ENCODE measurements at places on chromosomes 2 and 18.

GRCh38 chr2:61196671-61197070, 34.7 kb downstream of the C2orf74 start:
- DNase-seq, result no peak

DNA sequence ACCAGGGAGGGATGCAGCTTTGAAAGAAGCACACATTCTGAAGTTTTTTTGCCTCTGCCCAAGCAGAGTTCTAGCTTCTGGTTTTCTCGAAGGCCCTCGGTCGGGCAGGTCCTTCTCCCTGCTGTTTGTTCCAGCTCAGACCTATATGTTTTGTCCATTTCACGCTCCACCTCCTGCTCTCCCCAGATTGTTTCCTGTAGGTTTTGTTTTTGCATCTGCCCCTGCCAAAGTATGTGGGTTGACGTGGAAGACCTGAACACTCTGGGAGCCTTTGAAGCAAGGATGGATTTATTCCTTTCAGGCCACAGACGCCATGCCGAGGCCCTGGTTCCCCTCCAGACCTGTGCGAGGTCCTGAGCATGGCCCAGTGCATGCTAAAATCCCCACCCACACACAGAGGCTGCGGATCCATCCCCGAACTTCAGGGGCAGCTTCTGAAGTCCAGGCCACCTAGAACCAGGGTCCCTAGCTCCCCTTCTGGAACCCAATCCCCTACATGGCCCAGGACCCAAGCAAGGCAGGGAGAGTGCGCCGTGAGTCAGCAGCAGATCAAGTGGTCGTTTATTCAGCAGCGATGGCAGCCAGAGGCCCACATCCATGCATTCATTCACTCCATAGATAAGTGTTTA, 205.4 kb downstream of the KLHL29 start:
- no peak for DNase-seq

GRCh38 chr2:108629417-108629816, 89.9 kb upstream of the RANBP2 start:
- DNase-seq, result no peak

- no peak for DNase-seq
These were observed 196.4 kb upstream of the TWIST2 start for GRCh38 chr2:238651306-238652052.

DNA sequence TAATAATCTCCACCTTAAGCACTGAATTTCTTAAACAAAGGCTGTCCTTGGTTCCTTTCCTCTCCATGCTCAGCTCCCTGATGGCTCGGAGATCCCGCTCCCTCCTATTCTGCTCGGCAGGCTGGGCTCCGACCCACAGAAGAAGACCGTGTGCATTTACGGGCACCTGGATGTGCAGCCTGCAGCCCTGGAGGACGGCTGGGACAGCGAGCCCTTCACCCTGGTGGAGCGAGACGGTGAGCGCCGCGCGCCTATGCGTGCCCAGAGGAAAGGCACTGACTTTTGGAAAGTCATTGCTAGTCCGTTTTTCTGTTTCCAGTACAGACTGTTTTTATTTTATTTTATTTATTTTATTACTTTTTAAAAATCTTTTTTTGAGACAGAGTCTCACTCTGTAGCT, 9.6 kb downstream of the CNDP2 start:
- DNase-seq, result no peak

GRCh38 chr18:77622009-77622692, 372.5 kb downstream of the GALR1 start:
- DNase-seq, result no peak

- DNase-seq, result no peak
These were observed 367.1 kb upstream of the PIK3C3 start for GRCh38 chr18:41587976-41588375.

DNA sequence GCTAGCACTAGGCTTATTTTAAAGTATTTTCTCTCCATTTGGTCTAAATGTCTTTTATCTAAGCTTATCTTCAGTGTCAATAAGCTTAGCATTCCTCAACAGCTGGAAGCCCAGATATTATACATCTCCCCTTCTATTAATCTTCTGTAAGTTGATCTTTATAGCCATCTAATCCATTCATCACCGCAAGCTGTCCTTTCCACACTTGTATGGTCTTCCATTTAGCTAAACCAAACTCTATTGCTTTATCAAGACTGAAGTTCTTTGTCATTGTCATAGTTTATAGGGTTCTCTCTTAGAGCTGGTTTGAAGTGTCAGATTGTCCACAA, 101.3 kb upstream of the GPR45 start:
- DNase-seq, result no peak

- DNase-seq, result peak; percentile 40
These were observed 10.9 kb downstream of the UXS1 start for GRCh38 chr2:106183101-106183696.

GRCh38 chr2:199760574-199760973, 90.4 kb downstream of the FTCDNL1 start:
- DNase-seq, result no peak

DNA sequence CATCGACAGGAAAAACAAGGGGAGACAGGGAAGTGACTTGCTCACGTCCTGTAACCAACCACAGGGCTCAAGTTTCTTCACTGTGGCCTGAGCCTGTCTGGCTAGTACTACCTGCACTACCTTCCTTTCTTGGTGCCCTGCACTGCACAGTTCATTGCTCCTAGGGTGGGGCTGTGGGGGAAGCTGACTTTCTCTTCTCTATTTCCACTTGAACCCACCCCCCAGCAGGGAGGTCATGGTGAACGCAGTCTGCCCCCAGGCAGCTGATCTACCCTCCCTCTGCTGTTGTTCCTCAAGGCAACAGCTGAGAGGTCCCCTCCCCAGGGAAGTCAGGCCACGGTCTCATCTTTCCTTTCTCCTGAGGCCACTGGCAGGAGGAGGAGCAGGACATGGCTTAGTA, 532.1 kb downstream of the SOX11 start:
- DNase-seq, result peak; percentile 49

DNA sequence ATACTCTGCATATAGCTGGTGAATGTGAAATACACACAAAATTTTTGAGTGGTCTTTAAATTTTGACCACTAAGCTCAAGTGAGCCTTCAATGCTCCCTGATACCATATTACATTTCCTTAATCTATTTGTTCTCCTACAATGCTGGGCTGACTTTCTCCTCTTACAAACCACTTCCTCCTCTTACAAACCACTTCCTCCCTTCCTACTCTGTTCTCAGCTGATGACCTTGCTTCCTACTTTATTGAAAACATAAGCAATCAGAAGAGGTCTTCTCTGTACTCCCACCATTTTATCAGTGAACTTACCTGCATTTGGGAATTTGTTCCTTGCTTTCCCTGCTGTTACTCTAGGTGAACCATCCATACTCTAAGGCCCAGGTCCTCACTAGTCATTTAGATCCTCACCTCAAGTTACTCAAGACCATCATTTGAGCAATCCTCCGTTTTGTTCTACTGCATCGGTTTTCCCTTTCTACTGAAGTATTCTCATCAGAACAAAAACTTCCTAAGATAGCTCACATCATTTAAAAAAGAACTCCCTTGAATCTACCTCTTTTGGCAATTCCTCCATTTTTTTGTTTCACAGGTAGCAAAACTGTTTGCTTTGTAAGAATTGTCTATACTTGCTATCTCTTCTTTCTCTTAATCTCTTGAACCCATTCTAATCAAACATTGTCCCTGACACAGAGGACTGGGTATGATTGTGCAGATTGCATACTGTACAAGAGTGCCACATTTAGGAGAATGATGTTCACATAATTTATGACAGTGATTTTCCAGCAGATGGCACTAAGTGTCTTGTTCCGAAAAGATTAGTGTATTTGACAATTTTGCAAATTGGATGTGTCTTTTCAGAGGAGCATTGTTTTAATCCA, 96.5 kb downstream of the EPB41L5 start:
- no peak for DNase-seq

DNA sequence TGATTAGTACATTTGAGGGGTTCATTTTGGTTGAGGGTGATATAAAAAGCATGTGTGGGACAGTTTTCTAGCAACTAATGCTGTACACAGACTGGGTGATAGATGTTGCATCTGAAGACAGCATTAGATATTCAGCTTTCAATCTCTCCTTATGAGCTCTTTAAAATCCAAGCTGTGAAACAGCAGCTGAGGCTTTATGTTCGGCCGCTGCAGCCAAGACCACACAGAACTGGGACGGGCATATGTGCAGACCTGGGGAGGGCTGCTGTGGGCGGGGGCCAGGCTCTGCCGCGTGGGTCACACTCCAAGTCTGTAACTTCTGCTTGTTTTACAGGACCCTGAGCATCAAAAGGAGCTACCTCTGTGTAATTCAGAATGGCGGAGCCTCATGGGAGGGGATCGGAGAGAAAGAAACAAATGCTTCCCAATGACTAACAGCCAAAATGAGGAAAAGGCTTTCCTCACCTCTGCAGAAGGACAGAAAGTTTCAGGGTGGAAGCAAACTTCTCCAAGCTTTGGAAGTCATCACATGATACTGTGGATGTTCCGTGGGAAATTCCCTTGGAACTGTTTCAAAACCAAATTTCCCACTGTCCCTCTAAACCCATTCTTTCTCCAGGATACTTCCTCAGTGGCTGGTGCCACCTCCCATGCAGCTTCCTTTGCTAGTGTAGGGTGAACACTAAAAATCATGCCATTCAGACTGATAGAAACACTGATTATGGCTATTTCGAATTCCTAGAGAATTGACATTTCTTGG, 711.9 kb upstream of the ID2 start:
- DNase-seq, result no peak

DNA sequence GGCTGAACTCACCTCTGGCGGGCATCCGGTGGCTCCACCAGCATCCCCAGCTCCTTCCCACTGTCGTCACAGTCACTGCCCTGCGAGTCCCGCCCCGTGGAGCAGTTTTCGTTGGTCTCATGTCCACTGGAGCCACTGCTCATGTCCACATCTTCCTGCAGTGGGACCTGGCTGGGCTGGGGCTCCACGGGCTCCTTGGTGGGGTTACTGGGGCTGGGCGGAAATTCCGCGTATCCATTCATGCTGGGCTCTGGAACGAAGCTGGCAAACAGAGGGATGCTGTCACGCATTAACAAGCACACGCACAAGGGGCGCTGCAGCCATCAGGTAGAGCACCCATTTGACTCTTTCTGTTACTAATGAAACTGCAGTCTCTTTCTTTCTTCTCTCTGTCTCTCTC, 10.7 kb downstream of the PER2 start:
- no peak for DNase-seq

GRCh38 chr18:26655525-26656430, 107.4 kb upstream of the KCTD1 start:
- DNase-seq, result peak; percentile 82

DNA sequence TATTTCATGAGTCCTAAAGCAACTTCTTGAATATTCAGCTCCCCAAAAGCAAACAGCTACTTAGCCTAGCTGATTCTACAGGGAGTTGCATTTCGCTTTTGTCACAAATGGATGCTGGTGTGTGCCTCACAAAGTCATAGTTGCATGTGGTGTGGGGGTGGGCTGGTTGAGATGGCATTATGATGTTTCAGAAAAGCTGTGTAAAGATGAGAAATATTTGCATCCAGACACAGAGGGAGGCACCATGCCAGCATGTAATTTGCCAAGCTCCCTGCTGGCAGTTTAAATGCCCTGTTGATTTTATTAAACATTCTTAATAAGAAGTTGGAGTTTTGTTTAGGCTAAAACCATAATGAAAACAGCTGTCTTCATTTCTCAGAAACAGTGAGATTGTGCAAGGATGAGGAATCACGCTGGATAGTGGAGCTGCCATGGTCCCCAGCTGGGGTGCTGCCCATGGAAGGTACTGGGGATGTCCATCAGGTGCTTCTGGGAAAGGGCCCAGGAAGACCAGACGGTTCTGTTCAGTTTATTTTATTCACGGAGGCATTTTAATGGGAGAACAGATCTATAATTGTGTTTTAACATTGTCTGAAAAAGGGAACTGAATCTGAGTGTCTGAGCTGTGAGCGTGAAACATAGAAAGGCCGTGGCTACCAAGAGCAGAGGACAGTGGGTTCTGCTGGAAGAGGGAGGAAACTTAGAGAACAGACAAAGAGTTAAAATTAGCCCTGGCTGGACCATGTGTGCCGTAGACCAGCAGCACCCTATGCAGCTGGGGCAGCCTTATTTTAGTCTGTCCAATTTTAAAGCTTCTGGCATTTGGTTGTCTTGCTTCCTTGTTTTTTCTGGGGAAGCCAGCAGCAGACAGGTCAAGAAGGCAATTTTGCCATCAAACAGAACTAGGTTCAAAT, 177.1 kb downstream of the FAM210A start:
- DNase-seq, result no peak

- DNase-seq, result no peak
These were observed 3.3 kb upstream of the HOXD11 start for GRCh38 chr2:176103742-176104315.

DNA sequence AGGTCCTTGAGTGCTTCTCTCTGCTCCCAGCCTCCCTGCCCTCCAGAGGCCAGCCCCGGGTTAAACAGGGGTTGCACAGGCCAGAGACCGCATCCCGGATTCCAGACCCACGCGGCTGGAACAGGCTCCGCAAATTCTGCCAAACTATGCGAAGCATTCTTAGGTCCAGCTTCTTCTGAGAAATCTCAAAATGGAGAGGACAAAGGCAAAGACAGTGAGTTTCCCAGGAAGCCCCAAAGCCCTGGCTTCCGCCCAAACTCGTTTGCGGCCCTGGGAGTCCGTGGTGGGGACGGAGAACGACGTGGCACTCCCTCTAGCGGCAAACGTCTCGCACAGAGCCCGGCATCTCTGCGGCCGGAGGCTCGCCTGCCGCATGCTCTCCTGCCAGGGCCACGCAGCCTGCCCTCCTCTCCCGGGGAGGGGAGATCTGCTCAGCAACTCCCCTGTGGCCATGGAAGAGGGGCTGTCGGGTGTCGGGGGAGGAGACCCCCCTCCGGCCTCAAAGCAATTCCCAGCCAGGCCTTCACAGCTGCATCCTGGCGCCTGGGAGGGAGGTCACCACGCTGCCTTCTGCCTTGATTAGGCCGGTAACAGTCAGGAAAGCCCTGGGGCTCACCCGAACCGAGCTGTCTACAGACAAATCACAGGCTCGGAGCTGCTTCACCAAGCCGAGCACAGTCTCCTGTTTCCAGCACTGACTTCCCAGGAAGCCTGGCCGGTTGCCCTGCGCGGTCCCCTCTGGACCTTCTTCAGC, 33.4 kb upstream of the KLHL29 start:
- peak; percentile 87 for DNase-seq

- no peak for DNase-seq
These were observed 67.6 kb downstream of the OLA1 start for GRCh38 chr2:174180726-174181236.

- no peak for DNase-seq
These were observed 345.5 kb upstream of the DSEL start for GRCh38 chr18:67862069-67862468.

DNA sequence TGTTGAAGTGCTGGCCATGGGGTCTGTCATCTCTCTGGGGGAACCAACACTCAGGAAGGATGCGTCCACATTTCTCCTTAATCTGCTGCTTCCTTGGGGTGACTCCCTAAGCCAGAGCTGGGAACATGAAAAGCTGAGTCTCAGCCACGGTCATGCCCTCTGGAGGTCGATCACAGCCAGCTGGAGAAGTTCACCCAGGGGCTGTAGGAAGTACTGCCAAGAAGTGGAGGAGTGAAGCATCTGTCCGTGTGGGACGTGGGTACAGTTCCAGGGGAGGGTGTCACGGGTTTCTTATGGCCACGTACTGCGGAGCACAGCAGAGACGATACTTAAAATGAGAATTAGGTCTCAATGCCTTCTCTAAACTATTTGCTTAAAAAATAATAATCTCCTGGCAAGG, 42.4 kb upstream of the IGFBP2 start:
- DNase-seq, result no peak

- DNase-seq, result no peak
These were observed 227.4 kb downstream of the MYO3B start for GRCh38 chr2:170405326-170405725.
